Activated CD4-positive, alpha-beta memory T cell treated with anti-CD3 and anti-CD28 coated beads, Interleukin-2, amount 10 ng/mL, durations not matched to agents 7 days and 5 days (primary cell): ENCODE measurements at places on chromosomes 1 and 21. TPM values are rescaled to one million over a fixed set of nuclear protein-coding genes. Genes with fewer than 3 reads are reported as not detected.

DNA sequence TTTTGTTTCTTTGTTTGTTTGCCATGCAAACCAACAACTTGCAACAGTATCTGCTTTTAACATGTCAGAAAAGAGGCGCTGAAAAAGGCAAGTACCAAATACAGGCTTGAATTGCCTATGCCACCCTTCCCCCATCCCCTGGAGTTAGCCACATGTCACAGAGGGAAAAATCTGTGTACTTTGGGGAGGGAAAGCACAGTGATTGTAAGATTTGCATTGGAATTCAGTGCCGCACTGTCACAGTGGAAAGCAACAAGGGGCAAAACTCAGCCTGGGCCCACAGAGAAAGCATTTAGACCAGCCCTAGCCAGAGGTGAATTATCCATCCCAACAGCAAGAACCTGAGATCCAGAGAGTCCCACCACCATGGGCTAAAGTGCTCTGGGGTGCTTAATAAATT is 52.4 kb upstream of the ACADM start:
- no peaks in the 10 kb centered on the region for H3K4me1 ChIP-seq
- H3K27ac ChIP-seq = no peak overlapping the region
- DNase-seq = no peak
- no peaks in the 10 kb centered on the region for H3K36me3 ChIP-seq

DNA sequence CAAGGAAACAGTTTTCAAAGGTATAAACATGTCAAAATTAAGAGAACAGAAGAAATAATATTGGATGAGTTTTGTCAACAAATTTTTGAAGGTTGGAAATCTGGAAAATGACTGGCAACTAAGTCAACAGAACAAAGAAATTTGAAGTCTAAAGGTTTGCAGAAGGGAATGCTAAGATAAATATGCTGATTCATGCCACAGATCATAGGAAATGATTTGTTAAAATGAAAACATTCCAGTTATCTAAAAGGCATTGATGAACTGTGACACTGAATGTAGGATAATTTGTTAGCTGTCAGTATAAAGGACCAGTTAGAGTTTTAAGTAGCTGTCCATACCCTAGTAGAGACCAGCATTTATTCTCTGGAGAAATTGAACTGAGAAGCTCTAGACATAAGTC is 157.9 kb upstream of the CHRM3 start:
- H3K4me1 ChIP-seq = no peaks in the 10 kb centered on the region
- H3K36me3 ChIP-seq = no peaks in the 10 kb centered on the region
- H3K27ac ChIP-seq = no peak overlapping the region
- H3K4me3 ChIP-seq = no peak overlapping the region
- no peaks in the 10 kb centered on the region for H3K27me3 ChIP-seq

- H3K4me1 ChIP-seq = peaks cover 45% of the 10 kb centered on the region
- H3K4me3 ChIP-seq = no peak overlapping the region
- H3K27me3 ChIP-seq = no peaks in the 10 kb centered on the region
- no peak overlapping the region for H3K27ac ChIP-seq
These were observed 4.1 kb downstream of the MRPL9 start for GRCh38 chr1:151759241-151759640.

The SELP gene
- total RNA-seq = 0.45 TPM

DNA sequence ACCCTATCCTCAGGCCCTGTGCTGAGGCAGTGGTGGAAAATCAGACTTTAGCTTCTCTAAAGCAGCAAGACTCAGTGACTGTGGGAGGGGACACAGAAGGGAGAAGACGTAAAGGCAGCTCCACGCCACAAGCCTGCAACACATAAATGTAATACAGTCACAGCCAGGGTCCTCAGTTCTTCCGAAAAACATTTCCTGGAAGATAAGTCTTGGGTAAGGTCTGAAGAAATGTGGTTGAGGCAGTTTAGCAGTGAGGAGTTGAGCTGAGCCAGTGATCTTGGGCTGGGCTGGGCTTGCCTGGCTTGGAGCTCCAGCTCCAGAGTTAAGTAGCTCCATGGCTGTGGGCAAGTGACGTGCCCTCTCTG is 127.8 kb upstream of the ADAR start:
- H3K27ac ChIP-seq = no peak overlapping the region
- peaks cover 20% of the 10 kb centered on the region for H3K4me1 ChIP-seq
- no peak overlapping the region for H3K4me3 ChIP-seq

GRCh38 chr1:188872376-188872775 is 1605.3 kb downstream of the BRINP3 start:
- no peaks in the 10 kb centered on the region for H3K4me1 ChIP-seq
- no peak overlapping the region for H3K27ac ChIP-seq
- no peaks in the 10 kb centered on the region for H3K27me3 ChIP-seq
- no peaks in the 10 kb centered on the region for H3K36me3 ChIP-seq
- no peak overlapping the region for H3K4me3 ChIP-seq
- DNase-seq = no peak

GRCh38 chr1:61352845-61353435 is 270.6 kb downstream of the NFIA start:
- no peak overlapping the region for H3K4me3 ChIP-seq
- no peaks in the 10 kb centered on the region for H3K27me3 ChIP-seq
- no peak for DNase-seq
- H3K36me3 ChIP-seq = no peaks in the 10 kb centered on the region
- no peak overlapping the region for H3K27ac ChIP-seq

DNA sequence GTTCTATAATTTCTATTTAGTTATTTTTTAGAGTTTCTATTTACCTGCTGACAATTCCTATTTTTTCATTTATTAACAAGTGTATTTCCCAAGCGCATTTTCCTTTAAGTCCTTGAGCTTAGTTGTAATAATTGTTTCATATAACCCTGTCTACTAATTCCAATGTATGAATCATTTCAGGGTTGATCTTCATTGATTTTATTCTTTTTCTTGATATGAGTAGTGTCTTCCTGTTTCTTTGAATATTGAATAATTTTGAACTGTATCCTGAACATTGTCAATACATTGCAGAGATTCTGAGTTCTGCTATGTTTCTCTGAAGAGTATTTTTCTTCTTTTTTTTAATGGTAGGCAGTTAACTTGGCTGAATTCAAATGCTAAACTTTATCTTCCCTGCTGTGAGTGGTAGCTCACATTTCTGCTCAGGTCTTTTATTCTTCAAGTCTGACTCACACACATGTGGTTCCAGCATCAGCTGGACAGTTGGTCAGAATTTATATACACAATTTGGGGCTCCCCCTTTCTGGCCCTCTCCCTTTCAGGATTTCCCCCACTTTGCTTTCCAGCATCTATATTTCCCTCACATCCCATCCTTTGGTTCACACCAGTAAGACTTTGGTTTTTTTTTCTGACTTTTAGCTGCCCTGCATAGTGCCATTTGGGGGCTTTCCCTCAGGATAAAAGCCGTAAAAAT is 54.4 kb upstream of the WDR26 start:
- H3K27me3 ChIP-seq = no peaks in the 10 kb centered on the region
- H3K36me3 ChIP-seq = no peaks in the 10 kb centered on the region
- H3K4me1 ChIP-seq = peaks cover 10% of the 10 kb centered on the region

GRCh38 chr1:172230526-172230925 is 190.0 kb upstream of the C1orf105 start:
- H3K27ac ChIP-seq = no peak overlapping the region
- no peaks in the 10 kb centered on the region for H3K27me3 ChIP-seq
- peaks cover 6% of the 10 kb centered on the region for H3K36me3 ChIP-seq
- no peak for DNase-seq
- H3K4me1 ChIP-seq = peaks cover 8% of the 10 kb centered on the region

- H3K27ac ChIP-seq = peak overlapping the region; percentile 97
- H3K4me3 ChIP-seq = peak overlapping the region; percentile 81
- H3K27me3 ChIP-seq = no peaks in the 10 kb centered on the region
- H3K4me1 ChIP-seq = peaks cover 59% of the 10 kb centered on the region
- H3K36me3 ChIP-seq = peaks cover 16% of the 10 kb centered on the region
These were observed 1.1 kb upstream of the RCAN3 start for GRCh38 chr1:24501371-24502064.

GRCh38 chr1:7447736-7448135 is 323.4 kb upstream of the VAMP3 start:
- H3K36me3 ChIP-seq = no peaks in the 10 kb centered on the region
- no peaks in the 10 kb centered on the region for H3K27me3 ChIP-seq
- no peak for DNase-seq
- H3K4me3 ChIP-seq = no peak overlapping the region

The CRP gene
- not detected for total RNA-seq

DNA sequence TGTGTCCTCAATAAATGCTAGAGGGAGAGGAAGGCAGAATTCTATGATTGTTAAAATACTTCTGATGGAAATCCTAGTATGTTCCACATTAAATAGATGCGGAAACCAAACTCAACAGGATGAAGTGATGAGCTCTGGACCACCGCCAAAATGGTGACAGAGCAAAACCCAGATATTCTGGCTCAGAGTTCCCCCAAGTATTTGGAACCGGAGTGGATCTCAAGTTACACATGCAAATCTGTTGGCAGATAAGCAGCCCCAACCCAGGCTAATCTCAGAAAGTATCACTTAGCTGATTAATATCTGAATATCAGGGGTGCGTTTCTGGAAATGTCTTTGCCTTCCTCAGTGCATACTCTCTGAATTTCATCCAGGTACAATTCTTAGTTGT is 17.4 kb upstream of the GRHL3 start:
- peaks cover 55% of the 10 kb centered on the region for H3K27me3 ChIP-seq
- no peak overlapping the region for H3K4me3 ChIP-seq
- no peak for DNase-seq
- H3K4me1 ChIP-seq = no peaks in the 10 kb centered on the region
- H3K36me3 ChIP-seq = no peaks in the 10 kb centered on the region
- H3K27ac ChIP-seq = no peak overlapping the region

DNA sequence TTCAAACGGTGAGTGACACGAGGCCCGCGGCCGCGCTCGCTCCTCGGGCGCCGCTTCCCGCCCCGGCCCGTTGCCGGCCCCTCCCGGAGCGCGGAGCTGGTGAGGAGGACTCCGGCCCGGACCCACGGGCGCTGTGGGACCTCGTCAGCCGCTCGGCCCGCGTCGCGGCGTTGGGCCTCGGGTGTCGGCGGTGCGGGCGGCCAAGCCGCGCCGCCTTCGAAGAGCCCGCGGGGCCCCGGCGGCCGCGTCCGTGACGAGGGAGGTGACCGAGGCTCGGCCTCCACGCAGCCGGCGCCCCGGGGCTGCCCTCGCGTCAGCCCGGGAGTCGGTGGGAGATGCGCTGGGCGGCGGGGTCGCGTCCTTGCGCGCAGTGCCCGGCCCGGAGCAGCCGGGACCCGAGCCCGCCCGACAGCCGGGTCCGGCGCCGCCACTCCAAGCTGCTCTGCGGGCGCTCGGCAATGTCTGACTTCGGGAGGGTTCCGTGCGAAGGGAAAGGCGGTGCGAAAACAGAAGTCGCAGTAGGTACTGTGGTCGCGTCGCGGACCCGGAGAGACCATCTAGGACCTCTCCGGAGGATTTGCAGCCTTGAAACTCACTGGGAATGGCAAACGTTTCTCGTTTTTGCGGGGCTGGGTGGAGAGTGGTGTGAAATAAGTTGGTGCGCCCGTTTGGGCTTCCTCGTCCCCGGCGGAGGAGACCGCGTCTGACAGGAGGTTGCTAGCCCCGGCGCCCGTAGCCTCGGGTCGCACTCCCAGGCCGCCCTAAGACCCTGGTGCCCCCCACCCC is 829 bp downstream of the SPEN start:
- peaks cover 57% of the 10 kb centered on the region for H3K4me1 ChIP-seq
- H3K27me3 ChIP-seq = no peaks in the 10 kb centered on the region
- H3K27ac ChIP-seq = peak overlapping the region; percentile 94
- DNase-seq = peak; percentile 56
- H3K4me3 ChIP-seq = peak overlapping the region; percentile 90

The IVL gene
- total RNA-seq = not detected

The WDR64 gene
- total RNA-seq = 0.13 TPM

GRCh38 chr1:84428235-84428634 is 30.0 kb downstream of the DNASE2B start:
- H3K4me3 ChIP-seq = no peak overlapping the region
- H3K4me1 ChIP-seq = peaks cover 2% of the 10 kb centered on the region
- DNase-seq = no peak
- H3K27me3 ChIP-seq = no peaks in the 10 kb centered on the region
- H3K27ac ChIP-seq = no peak overlapping the region

The COA7 gene
- 13.6 TPM for total RNA-seq

- H3K27ac ChIP-seq = no peak overlapping the region
- no peaks in the 10 kb centered on the region for H3K27me3 ChIP-seq
- no peaks in the 10 kb centered on the region for H3K4me1 ChIP-seq
- no peak overlapping the region for H3K4me3 ChIP-seq
- no peaks in the 10 kb centered on the region for H3K36me3 ChIP-seq
- DNase-seq = no peak
These were observed 78.8 kb upstream of the KLHDC7A start for GRCh38 chr1:18401921-18402320.

- no peak overlapping the region for H3K27ac ChIP-seq
- peaks cover 2% of the 10 kb centered on the region for H3K4me1 ChIP-seq
- H3K4me3 ChIP-seq = no peak overlapping the region
- H3K36me3 ChIP-seq = peaks cover 20% of the 10 kb centered on the region
These were observed 32.2 kb downstream of the SNX27 start for GRCh38 chr1:151644001-151644400.

DNA sequence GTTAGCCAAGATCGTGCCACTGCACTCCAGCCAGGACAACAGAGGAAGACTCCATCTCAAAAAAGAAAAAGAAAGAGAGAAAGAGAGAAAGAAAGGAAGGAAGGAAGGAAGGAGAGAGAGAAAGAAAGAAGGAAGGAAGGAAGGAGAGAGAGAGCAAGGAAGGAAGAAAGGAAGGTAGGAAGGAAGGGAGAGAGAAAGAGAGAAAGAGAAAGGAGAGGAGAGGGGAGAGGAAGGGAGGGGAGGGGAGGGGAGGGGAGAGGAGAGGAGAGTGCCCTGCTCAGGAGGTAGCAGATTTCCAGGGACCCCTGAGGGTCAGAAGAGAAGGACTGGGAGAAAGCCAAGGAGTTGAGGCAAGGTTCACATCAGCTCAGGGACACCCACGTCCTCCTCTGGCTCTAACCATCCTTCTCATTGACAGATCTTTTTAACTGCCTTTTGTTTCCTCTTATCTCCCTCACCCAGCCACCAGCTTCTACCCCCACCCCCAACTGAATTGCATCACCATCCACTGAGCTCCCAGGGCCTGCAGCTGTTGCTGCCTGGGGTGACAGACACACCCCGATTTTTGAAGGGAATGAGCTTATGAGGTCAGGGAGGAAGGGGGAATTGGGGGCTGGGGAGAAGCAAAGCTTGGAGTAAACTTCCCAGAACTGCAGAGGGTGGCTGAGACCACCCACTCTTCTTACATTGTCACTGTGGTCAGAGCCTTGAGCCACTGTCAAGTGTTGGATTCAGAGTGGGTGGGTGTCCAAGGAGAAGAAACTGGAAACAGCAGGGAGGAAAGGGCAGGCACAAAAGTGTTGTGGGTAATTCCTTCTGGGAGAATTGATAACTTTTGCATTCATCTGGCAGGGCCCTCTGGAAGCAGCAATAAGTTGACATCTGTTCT is 91.6 kb downstream of the GLUL start:
- H3K36me3 ChIP-seq = no peaks in the 10 kb centered on the region
- DNase-seq = peak; percentile 21
- peak overlapping the region; percentile 58 for H3K27ac ChIP-seq
- peaks cover 1% of the 10 kb centered on the region for H3K27me3 ChIP-seq
- H3K4me3 ChIP-seq = no peak overlapping the region
- peaks cover 32% of the 10 kb centered on the region for H3K4me1 ChIP-seq

DNA sequence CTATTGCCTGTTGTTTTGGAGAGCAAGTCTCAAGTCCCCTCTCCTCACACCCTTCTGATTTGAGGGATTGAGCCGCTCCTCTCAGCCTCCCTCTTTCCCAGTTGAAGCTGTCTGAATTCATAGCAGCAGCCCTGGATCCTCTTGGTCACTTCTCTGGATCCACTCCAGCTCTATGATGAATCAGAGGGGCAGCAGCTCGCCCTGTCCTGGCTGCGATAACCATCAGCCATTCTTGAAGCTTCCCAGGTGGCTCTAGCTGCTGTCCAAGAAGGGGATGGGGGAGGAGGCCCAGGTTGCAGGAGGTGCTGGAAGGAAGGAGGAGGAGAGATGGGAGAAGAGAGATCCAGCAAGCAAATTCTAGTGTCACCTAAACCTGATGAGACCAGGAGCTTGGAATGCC is 31.3 kb downstream of the WNT4 start:
- H3K27me3 ChIP-seq = no peaks in the 10 kb centered on the region
- peaks cover 56% of the 10 kb centered on the region for H3K36me3 ChIP-seq
- peaks cover 6% of the 10 kb centered on the region for H3K4me1 ChIP-seq
- DNase-seq = no peak
- H3K4me3 ChIP-seq = no peak overlapping the region
